ENCODE measurements at places on chromosomes 12 and 14.

- DNase-seq: no peak
These were observed 57.3 kb downstream of the KITLG start for GRCh38 chr12:88522961-88523360.

DNA sequence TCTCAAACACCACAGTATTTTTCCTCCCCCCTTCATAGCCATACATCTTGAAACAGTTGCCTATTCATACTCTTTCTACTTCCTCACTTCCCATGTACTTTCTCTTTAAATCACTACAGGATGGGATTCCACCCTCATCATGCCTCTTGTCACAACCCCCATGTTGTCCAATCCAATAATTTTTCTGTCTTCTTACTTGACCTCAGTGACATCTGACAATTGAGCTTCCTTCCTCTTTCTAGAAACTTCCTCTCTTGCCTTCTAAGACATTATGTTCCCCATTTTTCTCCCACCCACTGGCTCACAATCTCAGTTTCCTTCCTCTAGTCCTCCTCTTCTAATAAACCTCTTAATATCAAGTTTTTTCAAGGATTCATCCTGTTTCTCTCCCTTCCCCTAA, 5.3 kb downstream of the C2CD5 start:
- DNase-seq: no peak

- no peak for DNase-seq
These were observed 90.9 kb downstream of the RIMBP2 start for GRCh38 chr12:130625201-130625600.

DNA sequence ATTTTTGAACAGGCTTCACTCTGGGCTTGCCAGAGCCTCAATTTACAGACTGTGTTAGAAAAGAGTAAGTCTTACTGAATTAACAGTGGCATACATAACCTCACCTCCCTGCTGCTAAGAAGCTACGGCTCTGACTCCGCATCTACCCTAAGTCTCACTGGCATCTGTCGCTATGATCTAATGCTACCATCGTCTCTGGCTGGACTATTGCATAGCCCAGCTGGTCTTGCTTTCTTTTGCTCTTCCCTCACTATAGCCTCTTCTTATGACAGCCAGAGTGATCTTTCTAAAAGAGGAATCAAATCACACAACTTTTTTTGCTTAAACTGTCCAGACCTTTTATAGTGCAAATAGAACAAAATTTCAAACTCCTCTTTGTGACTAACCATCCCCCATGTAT, 81.1 kb downstream of the SLC24A4 start:
- DNase-seq: no peak

DNA sequence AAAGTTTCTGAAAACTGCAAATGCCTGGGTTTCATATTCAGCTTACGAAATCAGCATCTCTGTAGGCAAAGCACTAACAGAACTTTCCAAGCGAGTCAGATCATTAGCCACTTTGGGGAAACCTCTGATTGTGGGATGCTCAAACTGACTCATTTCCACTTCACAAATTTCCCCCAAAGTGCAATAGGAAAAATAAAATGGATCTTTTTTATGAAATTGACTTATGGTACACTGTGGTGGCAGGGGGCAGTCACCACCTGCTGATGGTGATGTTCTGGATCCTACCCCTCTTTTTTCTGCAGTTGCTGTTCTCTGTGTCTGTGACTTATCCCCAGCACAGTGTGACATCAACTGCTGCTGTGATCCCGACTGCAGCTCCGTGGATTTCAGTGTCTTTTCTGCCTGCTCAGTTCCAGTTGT, 5.6 kb downstream of the TCTN1 start:
- DNase-seq: no peak

GRCh38 chr12:113334786-113335539, at the start of gene SLC8B1:
Gene SLC8B1 (minus strand): TSS chr12:113335109. CDS start chr12:113332878, 2,231 bp downstream.
- peak; percentile 81 for DNase-seq

DNA sequence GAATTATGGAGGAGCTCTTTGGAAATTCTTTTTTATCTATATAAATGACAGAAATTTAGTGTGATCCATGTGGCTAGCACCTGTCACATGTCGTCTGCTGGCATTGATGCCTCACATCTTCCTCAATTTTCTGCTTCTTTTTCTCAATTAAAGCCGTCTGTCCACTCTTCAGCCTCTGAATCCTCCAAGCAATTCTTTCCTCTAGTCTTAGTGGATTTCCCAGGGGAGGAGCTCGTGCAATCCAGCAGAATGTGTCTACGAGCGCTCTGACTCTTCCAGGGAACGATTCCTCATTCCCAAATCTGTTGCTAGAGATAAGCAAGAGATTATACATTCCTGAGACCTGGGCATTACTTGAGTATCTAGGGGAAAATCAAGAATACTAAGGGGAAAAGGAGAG, 176.6 kb downstream of the EMP1 start:
- no peak for DNase-seq
